Anterior cingulate cortex (tissue), 58 donors: ENCODE measurements at places on chromosomes 11 and 22.

- no peak for DNase-seq
These were observed 78.2 kb downstream of the SMCO4 start for GRCh38 chr11:93464927-93465540.

DNA sequence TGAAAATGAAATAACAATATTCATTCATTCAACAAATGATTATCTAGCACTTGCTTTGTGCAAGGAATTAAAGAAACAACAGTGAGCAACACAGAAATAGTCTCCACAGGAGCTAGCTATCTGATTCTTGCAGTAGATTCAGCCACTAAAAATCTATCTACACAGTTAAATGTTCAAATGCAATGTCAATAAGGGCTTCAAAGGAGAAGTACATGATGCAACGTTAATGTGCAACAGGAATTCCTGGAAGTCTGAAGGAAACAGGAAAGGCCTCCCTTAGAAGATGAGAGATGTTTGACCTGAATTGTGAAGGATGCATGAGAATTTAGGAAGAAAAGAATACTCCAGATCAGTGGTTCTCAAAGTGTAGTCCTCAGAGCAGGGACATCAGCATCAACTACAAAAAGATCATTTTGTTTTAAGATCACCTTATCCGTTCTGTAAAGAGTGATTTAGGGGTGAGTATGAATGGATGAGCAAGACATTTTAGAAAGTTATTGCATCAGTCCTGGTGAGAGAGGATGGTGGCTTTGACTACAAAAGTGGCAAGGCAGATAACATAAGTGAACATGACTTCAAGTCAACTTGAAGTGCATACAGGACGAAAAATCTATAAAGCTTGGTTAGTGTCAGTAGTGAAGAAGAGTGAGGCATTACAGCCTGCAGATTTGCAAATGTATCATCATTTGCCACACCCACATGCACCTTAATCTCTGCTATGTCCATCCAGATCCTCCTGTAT lies 96.0 kb downstream of the ETS1 start:
- no peak for DNase-seq

- DNase-seq = no peak
These were observed 2.6 kb downstream of the CD44 start for GRCh38 chr11:35141571-35141971.

DNA sequence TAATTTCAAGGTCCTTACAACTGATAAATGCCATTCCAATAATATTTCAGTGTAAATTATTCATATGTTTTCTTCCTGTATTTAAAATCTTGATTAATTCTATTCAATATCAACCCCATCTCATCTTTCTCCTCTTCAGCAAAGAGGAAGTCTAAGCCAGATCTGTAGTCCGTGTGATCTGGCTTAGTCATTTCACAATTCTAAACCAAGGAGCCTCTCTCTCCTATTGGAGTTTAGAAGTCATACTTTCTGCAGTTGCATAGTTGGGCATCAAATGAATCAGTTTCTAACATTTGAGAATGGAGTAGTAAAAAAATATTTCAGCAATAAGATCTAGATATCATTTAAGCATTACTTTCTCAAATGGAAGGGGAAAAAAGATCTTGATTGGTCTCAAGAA lies 354.9 kb downstream of the JRKL start:
- DNase-seq = no peak

DNA sequence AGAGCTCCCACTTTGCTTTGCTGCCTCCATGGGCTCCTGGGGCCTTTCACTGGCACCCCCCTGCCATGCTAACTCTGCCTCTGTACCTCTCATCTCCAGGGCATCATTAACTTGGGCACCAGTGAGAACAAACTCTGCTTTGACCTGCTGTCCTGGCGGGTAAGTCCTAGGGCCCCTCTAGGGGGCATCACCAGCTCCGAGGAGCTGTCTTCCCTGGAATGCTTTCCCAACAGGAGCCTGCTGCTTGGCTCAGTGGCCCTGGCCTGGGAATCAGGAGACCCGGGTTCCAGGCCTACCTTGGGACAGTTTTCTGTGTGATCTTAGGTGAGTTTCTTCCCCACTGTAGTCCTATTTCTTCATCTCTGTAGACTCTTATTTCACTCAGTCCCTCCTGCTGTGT lies 5.1 kb downstream of the ACCS start:
- DNase-seq = no peak

DNA sequence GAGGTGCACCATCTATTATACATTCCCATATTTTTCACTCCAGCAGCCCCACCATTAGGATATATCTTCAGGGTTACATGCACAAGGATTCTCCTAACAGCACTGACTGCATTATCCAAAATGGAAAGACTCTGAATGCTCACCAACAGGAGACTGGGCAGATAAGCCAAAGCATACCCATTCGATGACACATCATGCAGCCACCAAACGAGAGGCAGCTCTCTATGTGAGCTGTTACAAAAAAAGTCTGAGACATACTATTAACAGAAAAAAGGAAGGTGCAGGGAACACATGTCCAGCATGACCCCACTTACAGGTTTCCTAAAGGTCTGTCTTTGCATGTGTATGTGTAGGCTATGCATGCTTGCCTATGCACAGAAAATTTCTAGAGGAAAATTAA lies 12.4 kb upstream of the SERPIND1 start:
- DNase-seq = no peak

DNA sequence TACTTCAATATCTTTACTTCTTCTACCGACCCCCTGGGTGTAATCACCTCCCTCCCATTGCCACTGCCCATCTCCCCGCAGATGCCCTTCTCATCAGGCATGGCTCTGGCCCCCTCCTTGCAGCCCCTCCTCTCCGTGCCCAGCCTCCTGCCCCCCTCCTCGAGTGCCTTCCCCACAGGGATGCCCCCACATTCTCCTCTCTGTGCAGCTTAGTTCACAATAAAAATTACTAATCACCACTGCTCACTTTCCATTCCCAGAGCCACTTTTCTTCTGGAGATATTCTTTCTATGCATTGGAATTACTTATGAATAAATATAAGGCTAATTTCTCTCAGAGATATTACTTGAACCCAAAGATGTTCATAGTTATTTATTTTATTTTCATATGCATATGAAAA lies 22.1 kb downstream of the IFITM10 start:
- no peak for DNase-seq

DNA sequence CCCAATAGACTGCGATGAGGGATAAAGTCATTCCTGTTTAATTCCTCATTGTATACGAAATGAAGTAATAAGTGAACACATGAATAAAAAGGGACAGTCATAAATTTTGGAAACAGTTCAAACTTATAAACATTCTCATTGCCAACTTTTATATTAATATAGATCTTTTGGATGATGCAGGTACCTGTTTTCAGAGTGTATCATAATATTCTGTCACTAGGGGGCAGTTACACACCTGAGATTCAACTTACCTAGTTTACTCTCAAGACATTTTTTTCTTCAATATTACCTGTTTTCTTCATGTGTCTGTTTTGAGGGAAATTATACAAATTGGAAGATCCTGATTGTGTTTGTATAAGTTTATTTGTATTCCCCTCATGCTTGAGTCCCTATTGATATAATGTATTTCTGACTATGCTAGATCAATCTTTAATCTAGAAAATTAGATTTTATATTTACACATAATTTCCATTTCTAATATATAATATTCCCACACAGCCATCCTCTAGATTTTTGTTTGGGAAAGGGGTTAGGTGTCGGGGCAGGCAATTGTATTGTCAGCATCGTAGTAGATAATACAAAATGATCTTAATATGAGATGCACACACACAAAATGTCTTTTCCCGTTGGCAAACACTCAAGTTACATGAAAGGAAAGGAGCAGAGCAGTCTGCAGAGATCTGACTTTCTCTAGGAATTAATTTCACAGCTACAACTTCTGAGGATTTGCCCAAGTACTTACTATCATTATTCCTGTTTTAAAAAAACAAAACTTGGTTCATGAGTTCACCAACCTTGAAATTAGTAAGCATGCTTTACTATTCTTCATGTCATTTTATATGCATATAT lies 18.4 kb downstream of the FDX1 start:
- no peak for DNase-seq

DNA sequence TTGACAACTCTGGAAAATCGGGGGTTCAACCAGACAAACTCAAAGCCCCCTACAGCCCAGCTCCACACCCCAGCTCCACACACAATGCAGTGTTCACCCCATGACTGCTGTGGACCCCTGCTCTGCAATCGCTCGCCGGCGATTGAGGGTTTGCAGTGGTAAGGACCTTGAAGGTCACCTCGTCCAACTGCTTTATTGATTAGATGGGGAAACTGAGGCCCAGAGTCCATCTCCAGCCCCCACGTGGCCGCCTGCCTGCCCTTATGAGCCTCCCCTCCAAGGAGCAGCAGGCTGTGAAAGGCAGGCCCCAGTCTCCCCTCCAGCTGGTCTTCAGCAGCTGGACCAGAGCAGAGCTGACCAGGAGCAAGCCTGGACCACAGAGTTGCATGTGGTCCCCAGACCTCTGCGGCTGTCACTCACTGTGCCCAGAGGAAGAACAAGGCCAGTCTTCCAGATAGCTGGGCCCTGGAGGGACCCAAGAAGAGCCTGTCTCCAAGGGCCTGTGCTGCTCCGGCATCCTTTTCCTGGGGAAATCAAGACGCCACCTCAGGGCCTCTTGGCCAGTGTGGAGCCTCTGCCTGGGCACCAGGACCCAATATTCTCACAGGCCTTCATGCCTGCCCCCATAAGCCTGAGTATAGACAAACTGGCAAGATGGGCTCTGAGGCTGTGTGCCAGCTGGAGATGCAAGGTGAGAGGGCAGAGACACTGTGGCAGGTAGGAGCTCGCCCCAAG lies 8.8 kb upstream of the LINC01488 start:
- no peak for DNase-seq

GRCh38 chr11:61766353-61766841 lies 14.0 kb downstream of the MYRF start:
- no peak for DNase-seq

GRCh38 chr11:28026634-28027290 lies 81.2 kb downstream of the KIF18A start:
- DNase-seq = no peak

DNA sequence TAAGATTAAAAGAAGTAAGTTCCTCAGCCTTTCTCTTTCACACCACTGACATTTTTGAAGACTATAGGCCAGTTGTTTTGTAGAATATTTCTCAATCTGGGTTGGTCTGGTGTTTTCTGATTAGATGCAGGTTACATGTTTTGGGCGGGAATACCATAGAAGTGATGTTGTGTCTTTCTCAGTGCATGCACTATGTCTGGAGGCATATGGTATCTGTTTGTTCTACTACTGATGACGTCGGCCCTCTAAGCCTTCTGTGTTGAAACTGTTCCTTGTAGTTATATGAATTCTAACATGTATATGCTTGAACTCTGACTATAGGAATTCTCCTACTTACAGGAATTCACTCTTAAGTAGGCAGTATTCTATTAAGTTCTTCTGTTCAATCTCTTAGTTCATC lies 21.6 kb downstream of the ZFTA start:
- no peak for DNase-seq

GRCh38 chr11:26557666-26558065 lies 14.4 kb downstream of the MUC15 start:
- DNase-seq = no peak

DNA sequence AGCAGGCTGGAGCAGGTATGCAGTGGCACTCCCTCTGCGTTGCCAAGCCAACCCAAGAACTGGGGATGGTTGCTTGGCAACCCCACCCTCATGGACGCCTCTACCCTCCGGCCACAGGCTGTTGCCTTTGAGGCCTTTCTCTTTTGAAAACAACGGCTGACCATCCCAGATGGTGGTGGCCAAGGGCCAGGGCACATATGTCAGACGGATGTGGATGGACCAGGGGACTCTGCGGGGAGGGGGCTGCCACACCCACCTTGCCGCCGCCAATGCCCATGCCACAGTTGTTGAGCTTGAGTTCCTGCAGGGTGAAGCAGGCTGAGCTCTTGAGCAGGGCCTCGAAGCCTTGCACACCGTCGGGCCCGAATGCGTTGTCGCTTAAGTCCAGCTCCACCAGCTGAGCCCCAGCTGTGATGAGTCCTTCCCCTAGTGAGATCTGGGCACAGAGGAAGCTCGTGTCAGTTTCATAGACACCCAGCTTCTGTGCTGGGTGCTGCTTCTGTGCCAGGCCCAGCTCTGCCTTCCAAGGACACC lies 21.5 kb downstream of the RANGAP1 start:
- peak; percentile 93 for DNase-seq

DNA sequence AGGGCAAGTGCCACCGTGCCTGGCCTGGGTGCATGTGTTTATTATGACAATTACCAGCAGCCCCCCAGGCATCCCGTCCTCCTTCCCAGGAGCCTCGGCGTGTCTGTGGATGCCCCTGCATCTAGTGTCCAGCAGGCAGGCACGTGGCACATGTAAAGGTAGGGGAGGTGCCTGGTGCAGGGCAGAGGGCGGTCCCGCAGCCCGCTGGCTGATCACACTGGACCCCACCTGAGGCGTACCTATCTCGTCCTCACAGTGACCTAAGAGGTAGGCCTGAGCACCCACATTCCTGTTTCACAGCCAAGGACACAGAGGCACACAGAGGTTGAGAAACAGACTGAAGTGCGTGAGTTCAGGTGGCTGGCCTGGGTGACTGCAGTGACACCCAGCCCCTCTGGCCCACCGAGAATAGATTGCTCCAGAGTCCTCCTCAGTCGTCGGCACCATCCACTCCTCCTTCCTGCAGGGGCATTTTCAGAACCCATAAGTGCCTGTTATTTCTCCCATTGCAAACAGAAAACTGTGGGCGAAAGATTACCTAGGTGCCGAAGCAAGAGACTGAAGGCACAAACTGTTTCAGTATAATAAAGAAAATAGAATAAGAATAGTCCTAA lies 3.0 kb upstream of the PHRF1 start:
- no peak for DNase-seq

DNA sequence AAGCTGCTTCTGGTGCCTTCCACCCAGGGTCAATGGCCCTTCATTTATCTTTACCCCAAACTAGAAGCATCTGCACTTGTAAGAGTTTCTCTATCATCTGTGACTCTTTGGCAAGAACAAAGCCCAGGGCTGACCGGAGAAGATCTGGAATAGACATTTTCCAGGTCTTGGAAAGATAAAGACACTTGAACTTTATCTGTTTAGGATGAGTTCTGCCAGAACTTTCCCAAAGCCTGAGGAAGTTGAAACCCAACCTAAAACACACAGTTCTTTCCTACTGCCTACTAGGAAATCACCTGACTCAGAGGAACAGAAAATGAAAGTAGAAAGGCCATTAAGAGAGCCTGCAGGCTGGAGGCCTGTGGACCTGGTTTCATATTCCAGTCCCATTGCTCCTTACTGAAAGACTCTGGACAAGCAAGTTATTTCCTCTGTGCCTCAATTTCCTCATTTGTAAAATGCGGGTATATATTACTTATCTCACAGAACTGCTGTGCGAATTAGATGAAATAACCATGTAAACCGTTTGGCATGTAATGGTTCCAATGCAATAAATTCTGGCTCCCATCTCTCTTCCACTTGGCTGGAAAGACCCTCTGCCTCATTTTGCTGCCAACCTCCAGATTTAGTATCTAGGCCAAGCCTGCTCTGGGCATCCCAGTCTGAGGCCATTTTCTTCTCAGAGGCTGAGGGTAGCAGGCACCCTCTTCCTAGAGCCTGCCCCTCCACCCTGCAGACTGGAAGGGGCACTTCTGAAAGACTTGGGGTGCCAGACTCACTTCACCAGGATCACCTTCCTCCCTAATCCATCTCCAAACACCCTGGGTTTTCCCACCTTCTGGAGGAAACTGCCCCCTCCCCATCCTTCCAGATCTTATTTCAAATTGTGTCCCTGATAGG lies 1.2 kb downstream of the UBE2L6 start:
- DNase-seq = no peak
